Bladder microvascular endothelial cell (primary cell): ENCODE measurements at places on chromosomes 3 and 15. TPM values are rescaled to one million over a fixed set of nuclear protein-coding genes. Genes with fewer than 3 reads are reported as not detected.

Gene LYZL4
- total RNA-seq: not detected in 2 replicates

Gene KBTBD13
- total RNA-seq: under 0.01 TPM in 1 of 2 replicates, not detected in the other

Gene DUOXA2
- not detected in 2 replicates for total RNA-seq

Gene PTPRG
- 16.0 and 22.5 TPM in 2 replicates for total RNA-seq
